ENCODE measurements at places on chromosomes 6 and 20.
A peak's percentile ranks its signal among the peaks of the same experiment; 100 is the strongest.

GRCh38 chr6:26404546-26404945 is 2.5 kb downstream of the BTN3A1 start:
- no peak for DNase-seq

- DNase-seq: no peak
These were observed 317.9 kb upstream of the MARCKS start for GRCh38 chr6:113539202-113539601.

DNA sequence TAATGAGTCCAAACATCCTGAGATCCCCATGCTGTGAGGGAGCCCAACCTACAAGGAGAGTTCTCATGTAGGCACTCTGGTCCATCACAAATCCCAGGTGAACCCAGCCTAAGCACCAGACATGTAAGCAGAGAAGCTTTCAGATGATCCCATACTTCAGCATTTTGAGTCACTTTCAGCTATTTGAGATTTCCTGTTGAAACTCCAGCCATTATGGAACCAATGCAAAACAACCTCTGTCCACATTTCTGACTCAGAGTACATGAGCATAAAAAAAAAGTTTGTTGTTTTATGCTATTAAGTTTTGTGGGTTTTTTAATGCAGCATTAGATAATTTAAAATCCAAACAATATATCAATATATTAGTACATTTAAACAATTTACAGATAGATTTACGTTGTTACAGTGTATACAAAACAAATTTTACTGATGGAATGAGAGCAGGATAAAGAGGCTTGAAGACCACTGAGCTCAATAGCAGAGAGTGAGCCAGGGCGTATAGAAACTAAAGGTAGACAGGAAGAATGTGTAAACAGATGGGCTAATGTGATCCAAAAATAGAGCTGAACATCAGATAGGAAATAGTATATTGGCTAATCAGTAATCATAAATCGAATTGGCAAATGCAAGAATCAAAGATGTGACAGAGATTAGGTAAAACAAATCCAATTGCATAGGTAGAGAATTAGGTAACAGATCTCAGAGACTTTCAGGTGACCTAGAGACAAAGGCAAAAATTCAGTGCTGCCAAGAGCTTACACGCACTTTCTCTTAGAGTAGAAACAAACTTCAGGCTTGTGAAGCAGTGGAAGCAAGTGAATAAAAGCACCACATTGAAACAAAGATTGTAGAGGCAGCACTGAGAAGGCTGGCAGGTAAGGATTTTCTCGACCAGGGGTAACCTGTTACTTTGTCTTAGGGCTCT is 36.2 kb upstream of the PLCB1 start:
- no peak for DNase-seq

- no peak for DNase-seq
These were observed 37.1 kb upstream of the RPS6KA2 start for GRCh38 chr6:166664135-166664534.

DNA sequence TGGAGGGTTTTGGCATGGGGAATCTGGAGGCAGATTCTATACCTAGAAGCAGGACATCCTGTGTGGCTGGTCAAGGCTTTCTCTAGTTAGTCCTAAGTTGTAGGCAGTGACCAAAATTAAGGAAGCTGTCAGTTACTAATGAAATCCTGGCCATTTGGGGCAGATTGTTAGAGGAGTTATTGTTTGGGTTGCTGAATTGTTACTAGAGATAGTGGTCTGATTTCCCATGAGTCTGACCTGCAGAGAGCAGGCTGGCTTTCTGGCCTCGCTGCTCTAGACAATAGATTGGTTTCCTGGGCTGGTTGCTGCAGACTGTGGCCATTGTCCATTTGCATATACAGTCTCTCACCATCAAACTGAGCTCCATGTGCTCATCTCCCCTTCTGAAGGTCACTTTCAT is 205.0 kb upstream of the SASH1 start:
- no peak for DNase-seq

- DNase-seq: peak; percentile 32
These were observed 51.8 kb downstream of the SSR1 start for GRCh38 chr6:7261032-7261841.

DNA sequence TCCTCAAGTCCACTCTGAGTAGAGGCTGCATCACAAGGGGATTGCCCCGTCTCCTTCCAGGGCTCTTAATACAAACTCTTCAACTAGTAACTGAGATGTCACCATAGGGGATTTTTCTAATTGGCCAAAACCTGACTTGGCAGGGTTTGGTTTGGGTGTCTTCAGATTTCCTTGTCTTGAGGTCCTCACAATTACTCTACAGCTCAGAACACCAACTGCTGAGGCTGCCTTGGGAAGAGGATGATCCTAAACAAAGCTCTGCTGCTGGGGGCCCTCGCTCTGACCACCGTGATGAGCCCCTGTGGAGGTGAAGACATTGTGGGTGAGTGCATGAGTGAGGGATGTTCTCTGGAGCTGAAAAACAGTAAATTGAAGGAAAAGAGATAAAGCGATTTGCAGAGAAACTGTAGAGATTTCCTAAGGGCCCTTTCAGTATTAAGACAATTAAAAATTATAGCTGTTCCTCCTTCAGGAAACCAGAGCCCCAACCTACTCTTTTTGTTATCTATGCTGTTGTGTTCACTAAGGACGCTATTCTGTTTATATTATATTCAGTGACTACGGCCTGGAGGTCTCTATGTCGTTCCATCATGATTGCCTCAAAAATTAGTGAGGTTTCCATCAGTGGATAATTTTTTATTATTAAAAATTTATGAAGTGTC is at the start of gene HLA-DQA1:
Gene HLA-DQA1, plus strand, starts transcription at position 188 of the 662 bp plus-strand sequence. Its CDS starts 53 bp downstream, at position 241.
- DNase-seq: no peak

- no peak for DNase-seq
These were observed 1.6 kb upstream of the HLA-DQA1 start for GRCh38 chr6:32635526-32636123.

DNA sequence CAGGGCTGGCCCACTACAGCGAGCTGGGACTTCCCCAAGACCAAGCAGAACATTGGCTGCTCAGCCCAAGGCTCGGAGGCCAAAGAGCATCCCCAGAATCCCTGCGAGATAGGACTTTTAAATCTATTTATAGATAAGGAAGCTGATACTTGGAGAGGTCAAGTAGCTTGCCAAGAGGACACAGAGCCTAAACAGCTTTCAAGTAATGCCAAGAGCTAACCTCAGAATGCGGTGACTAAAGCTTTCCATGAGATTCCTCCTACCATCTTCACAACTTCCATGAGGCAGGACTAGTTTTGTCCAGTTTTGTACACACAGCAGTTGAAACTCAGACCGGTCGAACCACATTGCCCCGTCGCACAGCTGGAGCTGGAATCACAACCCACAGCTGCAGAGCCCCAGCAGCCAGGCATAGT is 168.1 kb upstream of the TOP1 start:
- DNase-seq: no peak

GRCh38 chr6:146253691-146254090 is 224.8 kb downstream of the GRM1 start:
- DNase-seq: no peak

DNA sequence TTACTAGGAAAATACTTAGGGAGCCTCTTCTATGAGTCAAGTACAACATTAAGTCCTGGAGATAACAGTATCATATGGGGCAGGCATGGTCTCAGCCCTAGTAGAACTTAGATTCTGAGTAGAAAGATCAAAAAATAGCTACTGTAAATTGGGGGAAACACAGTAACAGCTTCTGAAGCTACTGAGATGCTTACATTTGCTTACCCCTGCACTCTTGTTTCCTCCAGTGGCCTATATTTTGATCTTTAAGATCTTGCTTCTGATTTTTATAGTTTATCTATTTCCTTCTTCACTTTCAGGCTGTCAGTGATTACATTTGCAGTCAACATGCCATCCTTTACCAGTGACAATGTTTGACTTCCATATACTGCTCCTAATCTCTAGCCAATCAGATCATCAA is 35.3 kb downstream of the HIVEP2 start:
- DNase-seq: no peak

DNA sequence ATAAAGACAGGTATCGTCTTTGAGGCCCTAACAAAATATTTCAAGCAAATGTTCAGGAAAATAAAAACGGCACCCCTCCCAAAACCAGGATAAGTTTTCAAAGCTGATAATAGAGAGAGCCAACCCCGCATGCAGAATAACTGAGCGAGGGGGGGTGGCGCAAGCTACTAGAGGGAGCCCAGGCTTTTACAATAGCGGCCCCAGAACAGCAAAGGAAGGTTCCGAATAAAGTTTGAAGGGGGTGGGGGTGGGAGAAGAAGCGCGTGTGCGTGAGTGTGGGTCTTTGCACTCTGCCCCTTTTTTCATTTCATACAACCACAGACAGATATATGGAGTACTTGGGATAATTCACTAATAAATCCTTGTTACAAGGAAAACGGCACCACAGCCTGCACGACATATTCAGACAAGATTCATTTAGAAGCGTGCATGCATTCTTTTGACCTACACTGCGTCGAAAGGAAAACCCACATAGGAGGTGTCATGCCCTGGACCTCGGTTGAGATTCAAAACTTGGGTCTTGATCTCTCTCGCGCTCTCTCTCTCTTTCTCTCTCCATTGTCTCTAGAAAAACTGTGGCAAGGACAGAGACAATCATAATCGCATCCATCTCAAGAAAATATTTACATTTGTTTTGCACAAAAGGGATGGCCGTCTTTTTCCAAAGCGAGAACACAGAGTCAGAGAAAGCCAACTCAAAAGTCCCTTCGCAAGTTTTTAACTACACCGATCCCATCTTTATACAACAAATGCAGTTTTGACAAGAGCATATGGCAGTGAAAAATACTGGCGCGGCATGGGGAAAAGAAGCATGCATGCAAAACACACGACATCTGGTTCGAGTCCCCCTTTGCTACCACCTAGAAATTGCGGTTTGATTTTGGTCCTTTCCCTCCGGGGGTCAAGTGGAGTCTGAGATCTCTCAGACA is 1.6 kb downstream of the OLIG3 start:
- no peak for DNase-seq

DNA sequence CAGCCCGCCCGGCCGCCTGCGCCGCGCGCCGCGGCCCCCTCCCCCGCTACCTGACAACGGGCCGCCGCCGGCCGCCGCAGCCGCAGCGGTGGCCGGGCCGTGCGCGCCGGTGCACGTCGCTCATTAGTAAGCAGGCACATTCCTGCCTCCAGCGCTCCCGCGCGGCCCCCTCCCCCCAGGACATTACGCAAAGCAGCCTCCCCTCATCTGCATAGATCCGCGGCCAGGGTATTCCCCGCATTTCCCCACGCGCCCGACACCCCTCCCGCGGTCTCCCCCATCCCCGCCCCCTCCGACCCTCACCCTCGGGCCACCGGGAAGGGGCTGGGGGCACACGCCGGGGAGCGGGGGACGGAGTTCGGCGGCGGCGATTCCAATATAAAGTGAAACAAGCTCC is at the start of gene HIVEP2:
Gene HIVEP2, minus strand, starts transcription at position 128 of the 397 bp plus-strand sequence. CDS start 170,438 bp downstream, outside the sequence.
- peak; percentile 56 for DNase-seq

DNA sequence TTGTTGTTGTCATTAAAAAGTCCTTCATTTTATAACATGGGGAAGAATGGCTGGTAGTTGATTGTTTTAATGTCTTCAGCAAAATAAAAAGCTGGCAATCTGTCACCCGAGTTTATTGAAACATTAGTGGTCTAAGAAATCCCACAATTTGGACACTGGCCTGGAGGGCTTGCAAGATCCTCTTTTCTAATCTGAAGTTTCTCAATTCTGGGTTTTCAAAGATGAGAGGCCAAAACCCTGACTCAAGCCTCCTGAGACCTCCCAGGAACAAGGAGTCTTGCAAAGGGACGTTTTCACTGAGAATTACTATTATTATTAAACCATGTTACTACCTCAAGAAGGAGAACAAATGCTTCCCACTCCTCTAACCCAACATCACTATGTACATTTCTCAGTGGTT is 19.5 kb downstream of the MAP1LC3A start:
- peak; percentile 26 for DNase-seq

- no peak for DNase-seq
These were observed 667.0 kb upstream of the MARCKS start for GRCh38 chr6:113190170-113190569.

DNA sequence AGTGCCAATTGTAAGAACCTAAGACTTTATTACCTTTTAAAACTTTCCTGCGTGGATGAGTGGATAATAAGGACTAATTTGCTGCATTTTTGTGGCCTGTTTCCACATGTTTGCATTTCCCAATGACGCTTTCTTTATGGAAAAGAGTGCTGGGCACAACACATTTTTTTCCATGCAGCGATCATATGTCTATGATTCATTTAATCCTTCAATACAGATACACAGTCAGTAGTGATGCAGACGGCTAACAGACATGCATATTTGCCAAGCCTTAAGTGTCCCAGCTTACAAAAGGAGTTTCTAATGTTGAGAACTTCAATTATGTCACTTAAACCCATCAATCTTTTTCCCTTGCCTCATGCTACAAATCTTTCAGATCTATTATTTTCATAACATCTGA is 239.8 kb upstream of the PREP start:
- DNase-seq: no peak

DNA sequence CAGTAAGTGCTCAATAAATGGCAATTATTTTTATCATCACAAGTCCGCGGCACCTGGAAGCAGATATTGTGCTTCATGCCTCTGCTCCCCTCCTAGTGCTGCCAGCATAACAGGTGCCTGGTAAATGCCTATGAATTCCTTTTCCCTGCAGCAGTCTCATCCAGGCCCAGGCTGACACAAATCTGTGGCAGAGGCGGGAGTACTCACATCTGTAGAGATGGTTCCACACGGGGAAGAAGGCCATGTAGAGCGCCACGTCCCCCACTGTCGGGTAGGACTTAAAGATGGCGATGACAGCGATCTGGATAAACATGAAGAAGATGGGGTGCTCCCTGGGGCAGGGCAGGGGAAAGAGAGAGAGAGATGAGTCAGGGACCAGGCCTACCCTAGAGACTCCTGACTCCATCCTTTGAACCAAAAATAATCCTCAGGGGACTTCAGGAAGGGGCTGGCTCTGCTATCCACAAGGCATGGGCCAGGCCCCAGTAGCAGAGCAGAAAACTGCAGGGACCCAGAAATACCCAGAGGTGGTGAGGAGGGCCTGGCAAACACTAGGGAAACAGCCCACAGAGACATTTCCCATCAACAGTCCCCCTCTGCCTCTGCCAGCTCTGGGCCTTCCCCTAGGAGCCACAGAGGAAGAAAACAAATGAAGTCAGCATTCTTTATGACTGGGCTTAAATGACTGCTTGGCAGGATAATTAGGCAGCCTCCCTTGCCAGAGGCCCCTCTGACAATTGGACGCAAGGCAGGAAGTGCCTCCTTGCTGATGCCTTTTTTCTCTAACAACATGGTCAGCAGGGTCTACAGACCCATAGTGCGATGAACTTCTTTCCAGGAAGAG is 23.0 kb downstream of the MAP1LC3A start:
- DNase-seq: no peak

- peak; percentile 38 for DNase-seq
These were observed 29.2 kb downstream of the TFEB start for GRCh38 chr6:41705996-41706835.

DNA sequence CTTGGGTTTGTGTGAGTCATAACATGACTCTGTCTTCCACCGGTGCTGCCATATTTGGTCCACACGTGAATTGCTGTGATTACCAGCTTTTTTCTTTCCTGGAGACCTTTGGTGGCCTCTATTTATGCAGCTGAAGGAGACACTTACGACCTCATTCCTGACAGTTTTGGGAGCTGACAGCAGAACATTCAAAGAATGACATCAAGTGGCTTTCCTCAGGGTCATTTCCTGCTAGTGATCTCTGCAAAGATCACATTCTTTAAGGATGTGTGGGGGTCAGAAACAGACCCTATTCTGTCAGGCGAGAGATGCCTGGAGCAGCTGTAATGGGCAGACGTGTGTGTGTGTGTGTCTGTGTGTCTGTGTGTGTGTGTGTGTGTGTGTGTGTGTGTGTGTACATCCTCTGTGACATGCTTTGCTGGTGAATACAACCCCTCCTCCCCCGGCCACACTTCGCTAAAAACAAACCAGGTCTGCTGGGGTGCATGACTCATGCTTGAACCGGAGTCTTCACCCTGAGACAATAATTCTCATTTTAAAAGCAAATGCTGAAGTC is 115.6 kb downstream of the TMEM170B start:
- DNase-seq: no peak

GRCh38 chr6:132843316-132844035 is 29.1 kb downstream of the RPS12 start:
- DNase-seq: no peak
